ENCODE measurements at places on chromosomes 4 and X.

GRCh38 chr4:153794006-153794405 is 5.1 kb upstream of the SFRP2 start:
- no peak for DNase-seq

DNA sequence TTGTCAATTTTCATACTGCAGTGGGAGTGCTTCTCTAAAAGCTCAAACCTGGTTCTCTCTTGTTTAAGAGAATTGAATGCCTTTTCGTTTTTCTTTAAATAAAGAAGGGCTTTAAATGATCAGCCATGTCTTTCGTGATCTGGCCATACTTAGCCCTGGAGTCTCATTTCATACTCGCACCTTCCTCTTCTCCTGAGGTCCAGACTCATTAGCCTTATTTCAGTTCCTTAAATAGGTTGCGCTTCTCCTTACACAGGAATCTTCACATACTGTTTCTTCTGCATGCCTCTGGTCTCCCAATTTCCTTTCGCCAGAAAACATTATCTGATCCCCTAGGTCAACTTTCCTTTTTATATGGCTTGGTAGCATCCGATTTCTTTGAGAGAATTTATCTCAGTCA is 565.6 kb upstream of the TENM3 start:
- DNase-seq, result no peak

GRCh38 chr4:151921811-151922210 is 161.0 kb upstream of the GATB start:
- DNase-seq, result no peak

DNA sequence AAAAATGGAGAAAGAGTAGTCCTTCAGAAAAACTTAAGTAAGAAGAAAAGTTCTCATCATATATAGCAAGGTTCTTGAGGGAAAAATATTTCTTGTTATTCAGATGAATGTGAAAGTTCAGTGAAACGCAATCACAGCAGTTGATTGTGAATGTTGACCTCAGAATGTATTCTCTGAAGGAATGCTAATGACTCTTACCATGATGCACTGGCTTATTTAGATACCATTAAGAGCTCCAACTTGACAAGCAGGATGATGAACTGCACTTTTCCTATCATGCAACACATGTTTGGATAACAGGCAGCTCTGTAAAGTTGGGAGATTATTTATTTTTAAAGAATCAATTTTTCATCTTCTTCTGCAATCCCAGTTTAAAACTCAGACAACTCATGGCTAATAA is 115.5 kb upstream of the MYOZ2 start:
- DNase-seq, result no peak

DNA sequence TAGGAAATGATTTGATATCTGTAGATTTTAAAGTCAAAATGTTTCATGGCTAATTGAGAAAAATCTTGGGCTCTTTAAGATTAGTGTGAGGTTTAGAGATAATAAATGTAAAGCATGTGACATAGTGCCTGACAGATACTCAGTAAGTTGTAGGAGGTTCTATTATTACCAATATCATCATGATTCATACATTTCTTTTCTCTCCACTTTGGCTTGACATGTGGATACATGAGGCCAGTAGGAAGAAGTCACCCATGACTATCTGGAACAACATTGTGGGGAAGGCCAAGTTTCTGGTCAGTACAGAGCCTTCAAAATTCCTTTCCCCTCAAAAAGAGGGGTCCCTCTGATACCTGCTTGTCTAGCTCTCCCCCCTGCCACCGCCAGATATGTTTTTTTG is 91.2 kb upstream of the SORBS2 start:
- no peak for DNase-seq

DNA sequence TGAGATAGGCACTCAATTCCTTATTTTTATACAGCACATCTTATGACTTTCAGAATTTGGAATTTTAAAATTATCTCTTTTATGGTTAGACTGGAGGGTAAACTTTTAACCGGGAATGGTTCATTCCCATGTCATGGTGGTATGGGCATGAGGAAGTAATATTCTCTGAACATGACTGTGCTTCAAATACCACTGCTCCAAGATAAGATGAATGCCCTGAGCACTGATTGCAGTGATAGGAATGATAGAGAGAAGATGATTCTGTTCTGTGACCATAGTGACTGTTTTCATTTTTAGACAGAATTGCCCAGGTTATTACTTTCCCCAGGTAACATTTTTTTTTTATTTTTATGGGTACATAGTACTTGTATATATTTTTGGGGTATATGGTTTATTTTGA is 187.4 kb downstream of the ATOH1 start:
- DNase-seq, result no peak

- no peak for DNase-seq
Measured at GRCh38 chr4:26065833-26066232, 151.8 kb downstream of the SMIM20 start.

DNA sequence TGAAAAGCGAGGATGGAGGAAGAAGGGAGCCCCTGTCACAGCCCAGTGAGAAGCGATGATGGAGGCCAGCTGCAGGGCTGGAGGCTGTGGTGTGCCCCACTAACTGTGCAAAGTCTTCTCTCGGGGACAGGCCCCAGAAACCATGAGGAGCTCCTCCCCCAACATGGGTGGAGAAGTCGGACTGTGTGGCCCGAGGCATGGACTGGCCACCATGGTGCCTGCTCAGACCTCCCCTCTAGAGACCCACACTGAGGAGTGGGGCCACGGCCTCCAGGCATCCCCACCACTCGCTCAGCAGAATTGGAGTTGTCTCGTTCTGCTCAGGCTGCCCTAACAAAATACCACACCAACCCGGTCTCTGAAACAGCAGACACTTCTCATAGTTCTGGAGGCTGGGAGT is 12.2 kb upstream of the PDE6B start:
- DNase-seq, result no peak
